Stimulated activated CD8-positive, alpha-beta memory T cell treated with anti-CD3 and anti-CD28 coated beads, Interleukin-4, amount 100 ng/mL, for 48 hours (primary cell): ENCODE measurements at places on chromosomes 5 and 9.

- DNase-seq: no peak
Measured at GRCh38 chr9:72428329-72428728, 63.3 kb upstream of the ZFAND5 start.

DNA sequence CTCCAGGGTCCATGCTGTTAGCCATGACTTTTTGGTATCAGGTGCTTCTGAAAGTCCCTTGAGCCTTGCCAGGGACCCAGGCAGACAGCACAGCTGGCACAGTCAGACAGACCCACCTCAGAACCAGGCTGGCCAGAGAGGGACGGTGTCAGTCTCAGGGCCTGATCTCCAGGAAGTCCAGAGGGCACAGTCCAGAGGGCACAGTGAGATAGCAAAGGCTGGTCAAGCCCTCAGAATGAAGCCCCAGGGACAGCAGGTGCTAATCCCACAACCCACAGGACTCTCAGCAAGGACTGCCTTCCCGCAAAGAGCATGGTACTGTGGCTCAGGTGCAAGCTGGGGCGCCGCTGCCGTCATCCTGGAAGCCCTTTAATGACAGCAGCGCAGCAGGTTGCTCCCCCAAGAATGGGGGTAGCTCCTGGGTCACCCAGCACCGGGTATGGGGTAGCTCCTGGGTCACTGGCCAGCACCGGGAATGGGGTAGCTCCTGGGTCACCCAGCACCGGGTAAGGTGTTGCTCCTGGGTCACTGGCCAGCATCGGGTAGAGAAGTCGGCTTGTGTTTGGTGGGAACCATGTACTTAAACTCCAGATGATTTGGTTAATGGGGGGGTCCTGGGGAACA is 105.6 kb upstream of the PHYKPL start:
- no peak for DNase-seq

- DNase-seq: no peak
Measured at GRCh38 chr5:143733665-143734455, 78.1 kb upstream of the HMHB1 start.

GRCh38 chr9:115712981-115713380 is 440.6 kb upstream of the PAPPA start:
- DNase-seq: no peak

DNA sequence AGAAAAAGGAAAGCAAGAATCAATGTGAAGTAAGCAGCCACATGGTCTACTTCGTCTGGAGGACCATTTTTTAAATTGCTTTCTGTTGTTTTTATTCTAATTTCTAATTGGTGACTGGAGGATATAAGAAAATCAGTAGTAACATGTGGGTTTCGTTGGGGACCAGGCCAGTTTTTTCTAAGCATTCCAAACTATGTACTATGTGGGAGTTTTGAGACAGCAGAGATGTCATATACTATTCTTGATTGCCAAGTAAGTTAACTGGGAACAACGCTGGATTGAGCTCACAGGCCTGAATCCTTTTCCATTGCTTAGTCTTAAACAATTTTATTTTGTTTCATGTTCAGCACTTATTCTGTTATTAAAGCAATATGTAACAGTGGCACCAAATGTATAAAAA is 225.7 kb downstream of the TMEM167A start:
- no peak for DNase-seq

DNA sequence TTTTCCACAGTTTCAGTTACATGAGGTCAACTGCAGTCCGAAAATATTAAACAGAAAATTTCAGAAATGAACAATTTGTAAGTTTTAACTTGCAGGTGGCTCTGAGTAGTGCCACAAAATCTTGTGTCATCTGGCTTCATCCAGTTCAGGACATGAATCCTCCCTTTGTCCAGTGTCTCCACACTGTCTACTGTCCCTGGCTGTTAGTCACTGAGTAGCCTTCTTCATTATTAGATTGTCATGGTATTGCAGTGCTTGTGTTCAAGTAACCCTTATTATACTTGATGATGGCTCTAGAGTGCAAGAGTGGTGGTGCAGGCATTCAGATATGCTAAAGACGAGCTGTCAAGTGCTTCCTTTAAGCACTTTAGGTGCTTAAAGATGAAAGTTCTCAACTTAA is 65.3 kb downstream of the CFAP95 start:
- no peak for DNase-seq

- DNase-seq: no peak
Measured at GRCh38 chr9:3241290-3241689, 284.5 kb downstream of the RFX3 start.

GRCh38 chr9:104779334-104779733 is 15.4 kb downstream of the NIPSNAP3B start:
- no peak for DNase-seq

DNA sequence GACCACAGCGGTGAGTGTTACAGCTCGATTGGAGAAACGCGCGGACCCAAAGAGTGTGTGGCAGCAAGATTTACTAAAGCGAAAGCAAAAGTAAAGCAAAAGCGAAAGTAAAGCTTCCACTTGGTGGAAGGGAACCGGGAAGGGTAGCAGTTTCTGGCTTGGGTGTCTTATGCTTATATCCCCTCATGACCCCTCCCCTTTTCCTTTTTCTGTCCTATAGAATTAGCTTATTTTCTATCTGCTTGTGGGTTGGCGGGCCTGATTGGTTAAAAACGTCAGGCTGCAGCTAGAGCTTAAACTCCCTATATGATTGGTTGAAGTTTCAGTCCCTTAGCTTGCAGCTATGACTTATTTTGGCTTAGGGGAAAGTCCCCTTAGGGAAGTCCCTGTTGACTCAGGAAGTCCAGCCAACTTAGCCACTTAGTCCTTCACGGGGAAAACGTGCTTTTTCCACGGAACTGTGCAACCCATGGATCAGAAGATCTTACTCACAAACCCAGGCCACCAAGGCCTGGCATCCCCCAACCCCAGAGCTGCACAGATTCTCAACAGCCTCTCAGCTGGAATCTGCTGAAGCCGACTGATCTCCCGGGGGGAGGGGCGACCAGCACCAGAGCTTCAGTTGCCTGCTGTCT is 114.2 kb upstream of the ADAMTS16 start:
- no peak for DNase-seq

DNA sequence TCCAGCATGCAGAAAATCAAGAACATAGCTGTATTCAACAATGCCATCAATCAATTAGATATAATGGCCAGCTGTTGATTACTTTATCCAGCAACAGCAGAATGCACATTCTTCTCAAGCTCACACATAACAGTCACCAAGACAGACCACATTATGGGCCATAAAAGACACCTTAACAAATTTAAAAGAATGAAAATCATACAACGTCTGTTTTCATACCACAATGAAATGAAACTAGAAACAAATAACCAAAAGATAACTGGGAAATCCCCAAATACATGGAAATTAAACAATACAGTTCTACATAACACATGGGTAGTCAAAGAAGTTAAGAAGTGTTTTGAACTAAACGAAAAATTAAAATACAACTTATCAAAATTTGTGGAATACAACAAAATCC is 130.9 kb upstream of the GNA14 start:
- no peak for DNase-seq

- DNase-seq: no peak
Measured at GRCh38 chr9:114313186-114313585, 9.7 kb upstream of the ORM1 start.

- DNase-seq: no peak
Measured at GRCh38 chr5:82334856-82335255, 56.7 kb upstream of the RPS23 start.

- no peak for DNase-seq
Measured at GRCh38 chr5:177015156-177015555, 7.3 kb upstream of the ZNF346 start.

DNA sequence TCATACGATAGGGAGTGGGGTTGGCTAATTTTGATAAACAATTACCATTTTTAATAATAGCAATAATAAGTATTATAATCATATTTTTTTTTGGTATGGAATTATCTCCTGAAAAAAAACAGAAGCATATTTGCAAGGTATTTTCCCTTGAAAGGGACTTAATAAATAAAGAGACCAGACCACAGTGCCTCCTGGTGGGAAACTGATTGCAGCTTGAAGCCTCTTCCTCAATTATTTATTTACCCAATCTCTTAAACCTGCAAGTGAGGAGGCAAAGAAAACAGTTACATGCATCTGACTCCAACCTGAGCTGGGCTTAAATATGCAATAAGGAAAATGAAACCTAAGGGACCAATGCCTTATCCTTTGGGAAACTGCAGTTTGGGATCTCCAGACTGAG is 388.1 kb upstream of the ACO1 start:
- DNase-seq: no peak

DNA sequence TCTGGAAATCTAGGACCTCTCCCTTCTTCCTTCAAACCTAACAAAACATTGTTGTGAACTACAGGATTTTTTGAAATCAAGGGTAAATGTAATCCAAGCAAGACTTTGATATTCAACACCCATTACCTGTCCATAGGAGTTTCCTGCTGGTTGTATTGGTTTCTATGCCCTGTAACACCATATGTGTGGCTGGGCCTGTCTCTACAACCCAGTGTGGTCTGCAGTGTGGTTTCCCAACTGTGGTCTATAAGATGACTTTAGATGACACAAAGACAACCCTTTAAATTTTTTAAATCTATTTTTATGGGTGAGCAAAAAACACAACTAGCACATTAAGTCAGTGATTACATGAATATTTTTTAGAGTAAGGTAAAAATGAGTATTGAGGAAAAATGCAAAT is 93.1 kb downstream of the SMIM15 start:
- no peak for DNase-seq

GRCh38 chr9:136564379-136564988 is 18.6 kb upstream of the NOTCH1 start:
- no peak for DNase-seq

GRCh38 chr5:35487233-35488025 is 130.2 kb upstream of the SPEF2 start:
- no peak for DNase-seq

- DNase-seq: no peak
Measured at GRCh38 chr9:128027705-128028104, 39.4 kb downstream of the NAIF1 start.

DNA sequence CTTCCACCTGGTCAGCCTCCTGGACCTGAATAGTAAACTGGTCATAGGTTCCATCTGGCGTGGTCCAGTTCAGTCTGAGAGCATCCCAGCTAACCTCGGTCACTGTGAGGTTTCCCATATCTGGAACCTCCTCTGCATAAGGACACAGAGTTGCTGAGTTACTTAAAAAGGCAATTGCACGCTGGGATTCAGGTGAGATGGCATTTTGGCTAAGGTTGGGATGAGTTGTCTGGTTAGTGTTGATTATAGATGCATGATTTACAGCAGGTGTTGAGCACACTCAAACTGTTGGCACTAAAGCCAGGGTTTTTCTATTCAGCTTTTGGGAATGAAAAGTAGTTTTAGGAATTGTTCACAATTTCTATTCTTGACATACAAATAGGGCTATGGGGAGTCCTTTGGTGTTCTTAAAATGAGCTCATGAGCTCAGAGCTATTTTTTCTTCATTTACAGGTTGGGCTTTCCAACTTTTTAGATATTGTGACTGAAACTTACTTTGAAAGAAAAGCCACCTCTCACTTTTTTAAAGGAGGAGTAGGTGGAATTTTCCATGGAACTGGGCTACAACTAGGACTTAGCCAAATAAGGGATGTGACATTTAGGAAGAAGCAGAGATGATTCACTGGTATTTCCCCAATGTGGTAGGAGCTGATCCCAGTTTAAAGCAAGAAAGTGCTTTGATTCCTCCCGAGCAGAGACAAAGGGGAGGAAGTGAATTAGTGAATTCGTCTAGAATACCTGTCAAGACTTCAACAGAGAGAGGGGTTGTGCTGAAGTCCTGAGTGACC is 54.7 kb downstream of the TNC start:
- no peak for DNase-seq

DNA sequence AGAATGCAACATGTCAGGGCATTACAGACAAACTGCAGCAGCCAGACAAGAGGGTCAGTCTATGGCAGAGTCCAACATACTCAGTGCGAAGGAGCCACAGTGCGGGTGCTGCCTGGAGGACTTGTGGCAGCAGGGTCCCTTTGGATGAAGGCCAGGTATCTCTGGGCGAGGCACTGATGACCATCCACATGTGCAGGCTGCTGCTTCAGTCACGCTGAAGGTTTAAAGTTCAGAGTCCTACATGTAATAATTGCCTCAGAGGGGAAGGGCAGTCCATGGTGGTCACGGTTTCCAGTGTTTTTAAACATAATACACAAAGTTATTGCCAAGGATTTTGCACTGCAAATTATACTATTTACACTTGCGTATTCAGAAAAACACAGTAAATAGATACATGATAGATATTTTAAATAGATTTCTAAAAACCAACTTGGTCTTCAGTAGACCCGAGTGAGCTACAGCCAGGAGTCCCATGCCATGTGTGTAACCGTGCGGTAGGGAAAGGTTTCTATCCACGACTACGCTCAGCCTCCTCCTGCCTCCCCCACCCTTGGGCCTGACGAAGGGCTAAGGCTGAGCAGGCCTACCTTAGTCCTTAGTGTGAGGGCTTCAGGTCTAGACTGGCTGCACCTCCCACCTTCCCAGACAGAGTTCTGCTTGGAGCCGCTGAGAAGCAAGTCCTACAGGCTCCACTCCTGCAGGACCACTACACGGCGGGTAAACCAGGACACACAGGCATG is 76.2 kb downstream of the GPR21 start:
- no peak for DNase-seq

- DNase-seq: peak; percentile 88
Measured at GRCh38 chr5:142655339-142656267, 30.3 kb downstream of the FGF1 start.

- DNase-seq: no peak
Measured at GRCh38 chr5:81020478-81021167, 60.5 kb downstream of the RASGRF2 start.

DNA sequence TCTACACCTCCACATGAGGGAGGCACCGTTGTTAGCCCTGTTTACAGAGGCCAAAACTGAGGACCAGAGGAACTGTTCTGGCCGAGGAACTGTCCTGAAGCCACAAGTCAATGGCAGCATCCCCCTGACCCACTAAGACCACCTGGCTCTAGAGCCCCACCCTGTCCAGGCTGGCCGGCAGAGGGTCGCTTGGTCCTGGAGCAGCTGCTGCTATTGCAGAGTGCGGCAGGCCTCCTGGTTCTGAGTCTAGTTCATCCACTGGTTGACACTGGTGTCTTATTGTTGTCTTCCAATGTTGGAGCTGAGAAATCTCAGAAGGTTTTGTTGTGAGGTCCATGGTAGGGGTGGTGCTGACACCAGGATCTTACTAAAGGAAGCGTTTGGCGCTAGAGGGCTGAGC is 26.6 kb upstream of the ANGPTL2 start:
- DNase-seq: no peak

GRCh38 chr5:146884066-146884626 is 5.6 kb upstream of the PPP2R2B start:
- DNase-seq: no peak

GRCh38 chr9:546797-547223 is 294.7 kb upstream of the DMRT1 start:
- no peak for DNase-seq

DNA sequence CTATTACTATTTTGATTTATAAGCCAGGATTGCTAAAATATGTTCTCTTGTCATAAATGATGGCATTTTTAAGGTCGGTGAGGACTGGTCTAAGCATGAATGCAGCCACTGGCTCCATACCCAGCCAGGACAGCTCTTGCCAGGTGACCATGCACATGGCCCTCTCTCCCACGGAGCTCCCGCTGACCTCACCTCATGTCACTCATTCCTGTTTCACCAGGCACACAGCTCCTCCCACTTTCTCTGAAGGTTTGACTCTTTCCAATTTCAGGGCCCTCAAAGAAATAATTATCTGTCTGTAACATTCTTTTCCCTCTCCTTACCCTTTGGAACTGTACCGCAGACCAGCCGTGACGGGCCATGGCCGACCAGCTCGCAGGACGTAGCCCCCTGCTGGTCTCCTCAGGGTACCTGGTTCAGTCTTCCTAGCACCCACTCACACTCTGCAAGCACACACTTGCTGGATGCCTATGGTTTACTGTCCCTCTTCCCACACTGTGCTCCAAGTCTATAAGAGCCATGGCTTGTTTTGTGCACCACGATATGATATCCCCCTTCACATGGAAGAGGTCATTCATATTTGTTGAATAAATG is 72.5 kb downstream of the LIFR start:
- no peak for DNase-seq
